ENCODE measurements at places on chromosomes 6 and 20.

GRCh38 chr20:20872428-20872827, 160.0 kb upstream of the RALGAPA2 start:
- DNase-seq = no peak

DNA sequence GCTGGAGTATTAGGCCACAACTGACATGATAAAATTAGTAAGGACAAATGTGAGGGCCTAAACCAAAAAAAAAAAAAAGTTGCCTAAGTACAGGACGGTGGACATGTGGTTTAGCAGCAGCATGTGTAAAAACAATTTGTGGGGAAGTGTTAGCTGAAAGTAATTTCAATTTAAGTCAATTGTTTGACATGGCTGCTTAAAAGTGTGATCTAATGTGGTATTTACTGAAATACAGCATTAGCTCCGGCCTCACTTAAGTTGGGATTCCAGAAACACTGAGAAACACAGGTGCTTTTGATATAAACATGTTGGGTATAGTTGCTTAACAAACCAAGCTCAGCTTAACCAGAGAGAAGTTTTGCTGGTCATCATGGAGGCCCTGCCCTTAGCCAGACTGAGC, 119.7 kb downstream of the FYN start:
- no peak for DNase-seq

GRCh38 chr6:30154061-30154460, 7.0 kb downstream of the TRIM10 start:
- no peak for DNase-seq

GRCh38 chr20:48638546-48638945, 189.3 kb downstream of the PREX1 start:
- DNase-seq = no peak

DNA sequence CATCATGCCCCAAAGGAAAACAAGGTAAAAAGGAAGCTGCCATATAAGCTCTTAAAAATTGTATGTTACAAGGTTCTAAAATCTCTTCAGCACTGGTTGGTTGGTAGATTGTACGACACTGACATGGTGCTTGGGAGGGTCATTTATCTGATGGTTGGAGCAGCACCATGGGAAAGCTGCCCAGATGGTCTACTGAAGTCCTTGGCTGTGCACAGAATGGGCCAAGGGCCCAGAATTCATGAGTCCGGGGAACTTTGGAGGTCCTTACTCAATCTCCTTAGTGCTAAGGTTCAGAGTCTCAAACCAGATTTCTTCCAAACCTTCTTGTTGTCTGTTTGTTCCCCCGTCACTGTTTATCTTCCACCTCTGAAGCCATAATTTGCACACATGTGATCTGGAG, 314.4 kb downstream of the ESR1 start:
- no peak for DNase-seq

- no peak for DNase-seq
These were observed 541.3 kb upstream of the MARCKS start for GRCh38 chr6:113315879-113316278.

DNA sequence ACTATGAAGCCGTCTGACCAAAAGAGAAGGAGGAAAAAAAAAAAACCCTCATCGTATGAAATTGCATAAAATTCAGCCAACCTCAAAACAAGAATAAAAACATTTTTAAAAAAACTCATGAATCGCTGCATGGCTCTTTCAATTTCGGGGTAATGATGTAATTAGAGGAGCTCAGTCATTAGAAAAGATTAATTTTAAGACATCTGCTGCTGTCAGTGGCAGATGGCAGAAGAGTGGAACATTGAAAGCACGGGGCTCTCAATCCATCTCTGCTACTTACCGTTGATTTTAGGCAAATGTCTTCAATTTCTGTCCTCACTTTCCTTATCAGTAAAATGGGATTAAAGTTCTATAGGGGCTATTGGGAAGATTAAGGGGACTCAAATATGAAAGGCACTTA, 79.1 kb downstream of the EYA2 start:
- no peak for DNase-seq

- DNase-seq = no peak
These were observed 22.9 kb downstream of the SAYSD1 start for GRCh38 chr6:39092124-39092523.

DNA sequence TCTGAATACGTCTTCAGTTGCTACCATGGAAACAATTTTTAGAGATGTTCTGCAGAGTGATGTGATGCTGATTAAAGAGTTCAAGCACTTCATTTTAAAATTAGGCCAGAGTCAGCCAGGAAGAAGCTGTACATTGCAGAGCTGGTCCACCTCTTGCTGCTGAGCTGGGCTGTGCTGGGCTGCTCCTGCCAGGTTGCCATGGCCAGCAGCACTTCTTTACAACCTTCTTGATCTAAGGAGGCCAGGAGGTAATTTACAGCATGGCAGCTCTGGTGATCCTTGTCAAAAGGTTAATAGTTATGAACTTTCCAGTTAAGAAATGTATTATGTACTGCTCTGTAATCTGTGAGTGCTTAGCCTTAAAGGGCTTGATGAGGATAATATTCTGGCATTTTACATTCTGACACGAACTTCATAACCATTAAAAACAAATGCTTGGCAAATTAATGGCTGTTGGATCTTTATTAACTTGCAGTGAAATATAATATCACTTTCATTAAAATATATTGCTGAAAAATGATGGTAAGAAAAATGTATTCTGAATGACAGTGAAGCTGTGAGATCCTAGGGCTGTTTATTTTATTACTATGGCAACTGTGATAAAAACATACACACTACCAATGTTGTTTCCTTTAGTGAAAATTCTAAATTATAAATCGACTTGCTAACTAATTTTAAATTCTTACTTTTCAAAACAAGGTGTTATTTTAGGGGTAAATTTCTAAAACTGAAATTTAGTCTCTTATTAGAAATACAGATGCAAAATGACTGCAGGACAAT, 259.7 kb downstream of the RFPL4B start:
- no peak for DNase-seq

- DNase-seq = no peak
These were observed 15.4 kb downstream of the ENPP3 start for GRCh38 chr6:131652472-131652871.

DNA sequence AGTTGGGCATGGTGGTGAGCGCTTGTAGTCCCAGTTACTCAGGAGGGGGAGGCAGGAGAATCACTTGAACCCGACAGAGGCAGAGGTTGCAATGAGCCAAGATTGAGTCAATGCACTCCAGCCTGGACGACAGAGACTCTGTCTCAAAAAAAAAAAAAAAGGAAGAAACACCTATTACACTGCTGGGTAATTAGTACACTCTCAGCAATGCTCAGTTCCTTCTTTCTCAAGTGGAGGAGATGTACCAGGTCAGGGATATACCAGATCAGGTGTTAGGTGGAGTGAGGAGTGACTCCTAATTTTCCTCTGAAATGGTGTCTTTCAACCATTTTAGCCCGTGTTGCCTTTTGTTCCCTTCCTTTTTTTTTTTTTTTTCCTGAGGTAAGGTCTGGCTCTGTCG, 30.0 kb upstream of the UBR2 start:
- DNase-seq = no peak

DNA sequence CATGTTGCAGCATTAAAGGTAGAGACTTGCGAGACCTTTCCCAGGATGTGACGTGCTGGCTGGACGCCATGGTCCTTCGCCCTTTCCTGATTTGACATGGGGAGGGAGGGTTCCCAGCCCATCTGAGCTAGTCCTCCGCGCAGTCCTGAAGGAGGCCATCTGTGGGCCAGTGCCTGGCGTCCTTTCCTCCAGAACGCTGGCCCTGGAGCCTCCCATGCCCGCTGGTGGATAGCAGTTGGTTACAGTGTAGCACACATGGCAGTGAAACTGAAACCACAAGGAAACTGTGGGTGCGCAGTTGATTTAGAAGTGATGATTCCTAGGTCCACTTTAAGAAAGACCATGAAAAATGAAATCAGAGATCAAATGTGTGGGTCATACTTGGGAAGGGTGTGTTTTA, 193.7 kb downstream of the CDH4 start:
- no peak for DNase-seq

DNA sequence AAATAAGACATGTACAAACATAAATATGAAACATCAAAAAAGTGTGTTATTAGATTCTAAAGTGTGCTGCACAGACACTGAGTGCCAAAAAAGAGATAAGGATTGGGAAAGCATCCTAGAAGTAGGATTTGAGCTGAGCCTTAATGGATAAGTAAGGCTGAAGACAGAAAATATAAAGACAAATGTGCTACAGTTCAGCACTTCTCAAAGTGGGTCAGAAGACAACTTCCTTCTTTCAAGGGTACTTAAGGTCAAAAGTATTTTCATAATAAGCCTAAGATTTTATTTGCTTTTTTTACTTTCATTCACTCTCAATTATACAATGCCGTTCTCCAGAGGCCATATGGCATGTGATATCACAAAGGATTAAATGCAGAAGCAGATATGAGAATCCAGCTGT, 16.8 kb downstream of the USP45 start:
- DNase-seq = no peak

Measured in activated CD8-positive, alpha-beta memory T cell treated with anti-CD3 and anti-CD28 coated beads, Interleukin-2, amount 50 U/mL, for 48 hours (primary cell).